ENCODE measurements at places on chromosomes 2 and 18.

GRCh38 chr2:27431395-27431794 lies 3.0 kb downstream of the NRBP1 start:
- DNase-seq, result no peak

GRCh38 chr2:128624956-128625355 lies 306.3 kb upstream of the HS6ST1 start:
- DNase-seq, result no peak

GRCh38 chr18:6413579-6414117 lies 1.1 kb downstream of the L3MBTL4 start:
- no peak for DNase-seq

DNA sequence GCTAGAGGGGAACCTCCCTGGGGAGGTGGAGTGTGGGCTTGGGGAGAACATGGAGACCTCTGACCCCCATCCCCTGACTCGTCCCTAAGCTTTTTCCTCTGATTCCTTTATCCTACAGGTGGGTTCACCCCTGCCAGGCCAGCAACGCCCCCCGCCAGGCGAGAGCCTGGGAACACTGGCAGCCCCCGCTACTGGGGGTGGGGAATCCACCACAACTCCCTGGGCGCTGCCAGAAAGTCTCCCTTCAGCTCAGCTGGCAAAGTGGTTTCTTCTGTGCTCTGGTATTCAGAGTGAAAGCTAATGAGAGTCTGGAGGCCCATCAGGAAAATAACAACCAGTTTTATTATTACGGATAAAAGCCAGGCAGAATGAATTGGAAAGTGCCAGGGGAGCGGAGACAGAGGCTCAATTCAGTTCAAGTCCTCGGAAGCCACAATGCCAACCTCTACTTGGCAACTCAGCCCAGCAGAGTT lies 2.8 kb downstream of the DIPK1C start:
- DNase-seq, result no peak

- DNase-seq, result no peak
Measured at GRCh38 chr2:95331606-95332005, 34.5 kb downstream of the KCNIP3 start.

GRCh38 chr2:149538138-149538833 lies 49.3 kb downstream of the MMADHC start:
- no peak for DNase-seq

- no peak for DNase-seq
Measured at GRCh38 chr2:47833516-47833968, 50.6 kb downstream of the MSH6 start.

GRCh38 chr2:142822190-142822589 lies 55.3 kb upstream of the KYNU start:
- no peak for DNase-seq

DNA sequence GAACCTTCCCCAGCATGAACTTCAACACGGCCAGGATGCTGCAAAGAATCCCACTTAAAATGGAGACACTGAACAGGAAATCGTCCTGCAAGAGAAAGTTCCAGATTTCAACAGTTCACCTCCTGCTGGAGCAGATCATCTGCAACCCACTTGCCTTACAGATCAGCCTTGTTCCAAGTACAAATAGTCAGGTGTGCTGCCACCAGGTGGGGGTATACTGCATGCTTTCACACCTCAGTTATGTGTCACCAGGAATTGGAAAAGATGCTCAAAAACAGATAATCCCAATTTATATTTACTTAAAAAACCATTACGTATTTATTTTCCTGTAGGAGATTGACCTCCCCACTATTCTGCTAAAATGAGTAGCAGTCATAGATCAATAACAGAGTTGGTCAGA lies 212.3 kb downstream of the MGAT5 start:
- no peak for DNase-seq

DNA sequence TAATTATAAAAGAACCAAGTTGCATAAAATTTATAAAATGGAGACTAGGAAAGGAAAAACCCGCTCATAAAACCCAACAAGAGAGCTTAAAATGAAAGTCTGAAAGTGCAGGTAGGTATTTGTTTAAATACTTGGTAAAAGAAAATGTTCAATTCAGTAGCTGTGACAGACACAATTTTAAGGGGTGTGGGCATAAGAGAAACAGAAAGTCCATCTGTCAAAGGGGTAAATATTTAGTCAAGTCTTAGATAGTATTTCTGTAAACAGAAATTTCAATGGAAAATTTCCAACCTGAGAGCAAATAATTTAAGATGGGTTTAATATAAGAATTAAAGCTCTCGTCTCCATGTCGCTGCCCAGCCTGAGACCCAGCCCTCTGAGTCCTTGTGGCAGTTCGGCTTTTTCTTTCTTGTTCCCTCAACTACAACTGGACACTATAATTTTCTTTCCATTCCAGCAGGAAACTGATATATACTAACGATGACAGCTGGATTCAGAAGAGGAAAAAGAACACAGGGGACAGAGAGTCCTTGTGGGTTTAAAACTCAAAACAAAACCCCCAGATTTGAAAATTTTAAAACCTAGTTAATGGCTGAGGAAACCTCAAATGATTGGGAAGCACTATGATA lies 88.0 kb upstream of the ZFP36L2 start:
- no peak for DNase-seq

DNA sequence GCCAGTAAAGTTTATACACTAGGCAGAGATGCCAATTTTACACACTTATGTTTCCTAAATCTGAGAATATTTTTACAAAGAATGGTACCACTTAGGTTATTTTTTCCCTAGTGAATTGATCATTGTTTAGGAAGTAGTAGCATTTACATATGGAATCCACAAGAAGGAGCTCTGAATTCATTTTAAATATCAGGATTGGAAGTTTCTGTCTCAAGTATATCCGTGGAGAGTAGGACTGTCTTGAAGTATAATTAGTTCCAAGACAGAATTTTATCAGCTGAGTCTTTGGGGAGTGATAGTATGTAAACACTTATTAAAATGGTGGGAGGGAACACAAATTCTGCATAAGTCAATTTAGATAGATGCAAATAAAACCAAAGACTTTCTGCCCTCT lies 82.3 kb upstream of the FAM98A start:
- no peak for DNase-seq
